ENCODE measurements at places on chromosomes 6 and 20.

DNA sequence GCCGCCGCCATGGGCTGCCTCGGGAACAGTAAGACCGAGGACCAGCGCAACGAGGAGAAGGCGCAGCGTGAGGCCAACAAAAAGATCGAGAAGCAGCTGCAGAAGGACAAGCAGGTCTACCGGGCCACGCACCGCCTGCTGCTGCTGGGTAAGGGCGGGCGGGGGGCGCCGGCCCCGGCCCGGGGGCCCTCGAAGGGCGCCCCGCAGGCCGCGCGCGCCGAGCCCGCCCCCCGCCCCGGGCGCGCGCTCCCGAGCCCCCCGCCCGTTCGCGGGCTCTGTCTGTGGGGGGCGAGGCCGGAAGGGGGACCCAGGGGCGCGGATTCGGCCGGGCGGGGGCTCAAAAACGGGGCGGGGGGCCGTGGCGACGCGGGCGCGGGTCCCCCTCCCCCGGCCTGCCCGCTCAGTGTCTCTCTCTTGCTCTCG, 39.2 kb downstream of the GNAS start:
- DNase-seq = peak; percentile 48

DNA sequence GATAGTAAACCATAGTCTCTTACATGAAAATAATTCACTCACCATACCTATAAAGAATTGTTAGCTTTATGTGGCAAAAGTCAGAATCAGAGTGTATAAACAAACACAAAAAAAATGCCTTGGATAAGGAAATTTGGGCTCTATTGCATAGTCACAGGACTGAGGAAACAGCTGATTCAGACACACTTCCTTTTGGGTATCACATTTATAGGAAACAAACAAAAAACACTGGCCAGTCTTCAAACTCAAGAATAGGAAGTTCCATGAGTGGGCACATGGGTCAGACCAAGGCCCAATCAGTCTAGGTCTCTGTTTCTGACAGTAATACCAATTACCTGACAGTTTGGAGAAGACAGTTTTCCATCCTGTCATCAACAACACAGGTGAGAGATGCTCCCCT, 8.0 kb downstream of the SLC18B1 start:
- DNase-seq = no peak

DNA sequence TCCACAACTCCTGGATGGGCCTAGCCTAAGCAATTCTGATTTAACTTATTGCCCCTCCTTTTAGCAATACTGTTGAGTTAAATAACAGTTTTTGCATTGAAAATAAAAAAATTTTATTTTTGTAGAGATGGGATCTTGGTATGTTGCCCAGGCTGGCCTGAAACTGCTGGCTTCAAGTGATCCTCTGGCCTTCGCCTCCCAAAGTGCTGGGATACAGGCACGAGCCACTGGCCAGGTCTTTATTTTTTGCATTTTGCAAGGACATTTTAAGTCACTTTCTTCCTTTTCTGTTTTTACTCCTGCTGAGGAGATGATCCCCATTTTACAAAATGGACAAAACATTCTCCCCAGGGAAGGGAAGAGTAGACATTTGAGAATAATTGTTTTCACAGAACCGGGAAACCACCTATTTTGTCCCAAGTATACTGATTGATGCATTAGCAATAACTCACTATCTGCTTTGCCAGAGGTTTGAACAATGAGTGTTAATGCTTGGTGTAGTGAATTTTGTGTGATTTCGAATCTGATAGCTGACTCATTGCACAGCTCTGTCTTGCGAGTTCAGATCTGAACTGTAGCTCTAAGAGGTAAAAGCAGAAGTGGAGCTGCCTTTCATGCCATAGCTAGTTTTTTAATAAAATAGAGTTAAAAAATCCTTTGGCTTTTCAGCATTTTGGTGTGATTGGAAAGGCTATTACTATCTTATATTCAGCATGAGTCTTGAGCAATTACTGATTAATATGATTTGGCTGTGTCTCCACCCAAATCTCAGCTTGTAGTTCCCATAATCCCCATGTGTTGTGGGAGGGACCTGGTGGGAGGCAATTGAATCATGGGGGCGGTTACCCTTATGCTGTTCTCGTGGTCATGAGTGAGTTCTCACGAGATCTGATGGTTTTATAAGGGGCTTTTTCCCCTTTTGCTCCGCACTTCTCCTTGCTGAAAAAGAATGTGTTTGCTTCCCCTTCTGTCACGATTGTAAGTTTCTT, 20.9 kb downstream of the IGF2R start:
- no peak for DNase-seq

- DNase-seq = no peak
These were observed 78.8 kb downstream of the ADGRG6 start for GRCh38 chr6:142380626-142381025.

DNA sequence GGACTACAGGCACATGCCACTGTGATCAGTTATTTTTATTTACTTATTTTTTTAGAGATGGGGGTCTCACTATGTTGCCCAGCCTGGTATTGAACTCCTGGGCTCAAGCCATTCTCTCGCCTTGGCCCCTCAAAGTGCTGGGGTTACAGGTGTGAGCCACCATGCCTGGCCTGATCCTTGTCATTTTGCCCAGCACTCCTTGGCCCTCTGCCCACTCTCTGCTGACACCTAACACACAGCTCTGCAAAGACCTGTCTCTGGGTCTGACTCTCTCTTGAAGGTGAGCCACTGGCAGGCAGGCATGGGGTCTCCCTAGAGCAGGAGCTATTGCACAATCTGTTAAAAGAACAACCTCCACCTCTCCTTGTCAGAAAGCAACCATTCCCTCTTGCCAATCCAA, 155.6 kb downstream of the ZFP64 start:
- no peak for DNase-seq

DNA sequence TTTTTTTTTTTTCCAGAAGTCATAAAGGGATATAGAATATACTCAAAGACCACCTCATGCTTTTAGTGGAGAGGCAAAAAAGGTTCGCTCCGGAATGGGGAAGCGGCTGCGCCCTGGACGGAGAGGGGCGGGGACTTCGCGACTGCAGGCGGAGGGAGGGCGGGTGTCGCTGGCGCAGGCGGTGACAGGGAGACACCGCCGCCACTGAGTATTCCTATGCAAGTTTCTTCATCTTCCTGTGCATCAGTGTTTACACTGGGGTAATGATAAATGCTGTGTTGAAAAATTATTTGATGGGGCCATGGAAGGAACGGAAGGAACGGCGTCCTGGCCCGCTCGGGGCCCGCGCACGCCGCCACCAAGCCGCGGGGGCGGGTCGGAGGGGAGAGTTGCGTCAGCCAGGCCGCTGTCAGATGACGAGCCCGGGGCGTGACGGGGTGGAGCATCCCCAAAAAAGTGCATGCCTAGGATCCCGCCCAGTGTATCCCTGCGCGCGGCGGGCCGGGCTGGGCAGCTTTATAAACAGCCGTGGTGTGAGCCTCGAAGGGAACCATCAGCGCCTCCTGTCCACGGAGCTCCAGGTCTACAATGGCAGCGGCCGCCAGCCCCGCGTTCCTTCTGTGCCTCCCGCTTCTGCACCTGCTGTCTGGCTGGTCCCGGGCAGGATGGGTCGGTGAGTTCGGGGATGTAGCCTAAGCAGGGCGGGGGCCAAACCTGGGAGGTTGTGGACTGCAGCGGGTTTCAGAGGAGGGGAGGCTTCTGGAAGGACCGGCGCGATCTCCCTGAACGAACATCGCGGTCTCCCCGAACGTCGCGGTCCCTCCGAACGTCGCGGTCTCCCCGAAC, at the start of gene ULBP1:
Gene ULBP1, plus strand, starts transcription at position 482 of the 846 bp plus-strand sequence. Its CDS starts 107 bp downstream, at position 589.
- peak; percentile 91 for DNase-seq

DNA sequence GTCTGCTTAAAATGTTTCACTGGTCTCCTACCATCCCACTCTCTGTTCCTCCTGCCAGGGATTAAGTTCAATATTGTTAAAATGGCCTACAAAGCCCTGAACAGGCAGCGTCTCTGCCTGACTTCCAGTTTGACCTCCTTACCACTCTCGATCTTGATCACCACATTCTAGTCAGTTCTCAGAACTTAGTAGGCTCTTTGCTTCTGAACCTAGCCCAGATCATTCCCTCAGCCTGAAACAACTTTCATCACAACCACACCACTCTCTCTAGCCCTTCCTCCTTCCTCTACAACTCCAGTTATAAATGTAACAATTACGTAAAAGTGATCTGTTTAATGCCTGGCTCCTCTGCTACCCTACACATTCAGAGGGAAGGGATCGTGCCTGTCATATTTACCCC, 53.3 kb downstream of the ATG5 start:
- no peak for DNase-seq

DNA sequence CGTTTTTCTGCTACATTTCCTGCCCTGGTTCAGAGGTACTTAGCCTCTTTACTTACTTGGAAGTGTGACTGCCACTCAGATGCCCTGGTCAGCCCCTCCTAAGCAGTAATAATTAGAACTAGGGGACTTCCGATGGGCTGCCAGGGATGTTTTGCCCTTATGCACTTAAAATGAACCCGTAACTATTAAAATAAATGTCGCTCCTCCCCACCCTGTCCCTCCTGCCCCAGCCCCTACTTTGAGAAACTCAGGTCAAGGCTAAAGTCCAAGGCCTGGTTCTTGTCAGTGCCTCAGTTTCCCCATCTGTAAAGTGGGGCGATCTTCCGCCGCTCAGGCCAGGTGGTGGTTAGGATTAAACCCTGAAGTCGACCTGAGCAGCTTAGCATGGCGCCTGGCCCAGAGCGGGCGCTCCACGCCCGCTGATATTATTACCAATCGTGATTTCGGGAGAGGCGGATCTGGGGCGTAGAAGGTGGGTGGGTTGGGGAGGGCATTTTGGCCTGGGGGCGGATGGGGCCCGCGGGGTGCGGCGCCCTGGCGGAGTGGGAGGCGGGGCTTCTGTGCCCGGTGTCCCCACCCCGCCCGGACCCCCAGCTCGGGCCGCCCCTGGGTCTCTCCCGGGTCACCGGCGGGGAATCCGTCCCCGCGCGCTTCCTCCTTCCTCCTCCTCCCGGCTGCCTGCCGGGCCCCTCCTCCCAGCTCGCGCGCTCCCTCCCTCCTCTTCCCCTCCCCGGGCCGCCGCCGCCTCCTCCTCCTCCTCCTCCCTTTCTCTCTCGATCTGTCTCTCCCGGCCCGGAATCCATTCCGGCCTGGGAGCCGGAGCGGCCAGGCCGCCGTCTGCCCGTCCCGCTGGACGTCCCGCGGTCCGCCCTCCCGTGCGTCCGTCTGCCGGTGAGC, at the start of gene SRC:
Gene SRC, plus strand, starts transcription at position 802 of the 897 bp plus-strand sequence. CDS start 38,014 bp downstream, outside the sequence.
- DNase-seq = peak; percentile 75

DNA sequence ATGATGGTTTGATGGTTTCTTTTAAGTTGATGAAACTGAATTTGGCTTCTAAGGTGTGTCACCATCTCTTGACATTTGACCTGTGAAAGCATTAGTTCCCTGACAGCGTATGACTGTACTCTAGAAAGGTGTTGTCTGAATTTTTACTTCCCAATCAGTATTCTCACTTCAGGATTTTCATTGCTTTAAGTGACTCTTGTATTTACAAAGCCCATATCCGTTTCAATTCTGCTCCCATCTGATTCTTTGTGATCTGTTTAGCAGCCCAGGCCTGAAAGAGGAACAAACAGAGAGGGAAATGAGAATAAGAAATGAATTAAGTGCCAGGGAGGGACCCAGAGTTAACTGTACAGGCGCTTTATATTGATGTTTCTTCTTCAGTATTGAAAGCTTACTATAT, 73.7 kb downstream of the FARS2 start:
- DNase-seq = no peak

GRCh38 chr6:144574796-144575195, 289.7 kb downstream of the UTRN start:
- DNase-seq = no peak

DNA sequence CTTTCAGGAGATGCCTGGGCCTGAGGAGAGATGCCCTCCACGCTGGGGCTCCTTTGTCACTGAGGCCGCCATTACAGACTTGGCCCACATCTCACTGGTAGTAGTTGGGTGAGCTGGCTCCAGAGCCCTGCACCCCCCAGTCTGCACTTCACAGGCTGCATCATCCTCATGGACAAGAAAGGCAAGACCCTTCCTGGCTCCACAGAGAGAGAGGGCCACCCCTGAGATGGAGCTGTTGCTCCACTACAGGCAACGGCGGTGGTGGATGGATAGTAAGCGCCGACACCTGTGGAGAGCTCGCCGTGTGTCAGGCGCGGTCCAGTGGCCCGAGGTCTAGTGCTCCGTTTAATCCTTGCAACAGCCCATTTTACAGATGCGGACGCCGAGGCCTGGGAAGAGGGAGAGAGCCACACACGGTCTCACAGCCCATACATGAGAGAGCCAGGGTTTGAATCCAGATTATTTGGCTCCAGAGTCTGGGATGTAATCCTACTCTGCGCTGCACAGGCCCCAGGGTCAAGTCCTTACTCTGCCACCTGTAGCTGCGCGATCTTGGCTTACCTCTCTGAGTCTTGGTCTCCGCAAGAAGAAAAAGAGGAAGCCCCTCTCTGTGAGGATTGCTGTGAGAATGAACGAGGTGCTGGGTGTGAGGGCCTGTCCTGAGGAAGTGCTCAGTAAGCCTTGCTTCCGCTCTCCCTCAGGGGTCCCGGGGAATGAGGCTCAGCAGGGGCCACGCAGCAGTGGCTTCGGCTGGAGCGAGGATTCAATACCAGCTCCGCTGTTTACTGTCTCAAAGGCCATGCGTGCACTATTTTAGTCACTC, 34.5 kb downstream of the SPDEF start:
- no peak for DNase-seq

DNA sequence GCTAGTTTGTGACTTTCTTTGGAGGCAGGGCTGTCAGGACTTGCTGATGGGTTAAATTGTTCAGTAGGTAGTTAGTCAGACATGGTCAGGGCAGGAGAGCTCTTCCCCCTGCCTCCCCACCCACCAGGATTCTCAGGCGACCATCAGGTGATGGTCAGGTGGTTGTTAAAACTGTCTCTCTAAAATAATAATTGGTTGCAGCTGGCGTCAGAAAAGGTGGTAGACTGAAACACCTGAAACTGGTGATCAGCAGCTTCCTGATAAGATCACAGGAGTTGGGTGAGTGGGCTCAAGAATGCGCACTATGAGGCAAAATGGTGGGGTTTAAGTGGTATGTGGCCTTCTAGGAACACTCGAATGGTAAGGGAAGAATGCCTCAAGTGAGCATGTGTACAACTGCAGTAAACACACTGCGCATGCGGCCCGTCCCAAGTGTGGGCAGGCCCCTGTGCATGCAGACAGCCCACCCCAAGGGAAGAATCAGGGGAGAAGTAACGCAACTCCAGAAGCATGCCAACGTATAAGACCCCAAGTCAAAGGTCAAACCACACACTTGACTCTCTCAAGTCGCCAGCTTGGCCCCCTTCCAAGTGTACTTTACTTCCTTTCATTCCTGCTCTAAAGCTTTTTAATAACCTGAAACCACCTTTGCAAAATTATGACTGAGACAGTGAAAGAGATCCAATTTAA, 7.9 kb upstream of the BLCAP start:
- DNase-seq = no peak

GRCh38 chr20:3651204-3651962, 11.8 kb downstream of the GFRA4 start:
- DNase-seq = no peak

- no peak for DNase-seq
These were observed 39.6 kb downstream of the ADAT2 start for GRCh38 chr6:143410859-143411270.

DNA sequence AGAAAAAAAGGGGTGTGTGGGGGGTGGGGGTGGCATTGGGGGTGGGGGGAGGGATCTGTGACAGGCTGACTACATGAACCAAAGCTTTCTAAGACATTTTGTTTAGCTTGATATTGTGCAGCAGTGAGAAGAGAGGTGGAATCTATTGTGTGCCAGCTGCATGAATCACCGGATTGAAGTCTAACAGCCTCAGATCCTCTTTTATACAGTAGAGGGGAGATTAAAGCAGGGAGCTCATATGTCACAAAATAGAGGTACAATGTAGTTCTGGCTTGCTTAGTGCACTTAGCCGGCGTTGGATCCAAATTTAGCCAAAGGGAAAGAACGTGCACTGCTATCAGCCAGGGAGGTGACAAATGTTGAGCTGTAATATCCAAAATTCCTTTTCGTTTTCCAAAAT, 404.2 kb upstream of the CITED2 start:
- DNase-seq = no peak

All from RKO (cell line).